LoVo (cell line): ENCODE measurements at places on chromosomes 4 and X.

DNA sequence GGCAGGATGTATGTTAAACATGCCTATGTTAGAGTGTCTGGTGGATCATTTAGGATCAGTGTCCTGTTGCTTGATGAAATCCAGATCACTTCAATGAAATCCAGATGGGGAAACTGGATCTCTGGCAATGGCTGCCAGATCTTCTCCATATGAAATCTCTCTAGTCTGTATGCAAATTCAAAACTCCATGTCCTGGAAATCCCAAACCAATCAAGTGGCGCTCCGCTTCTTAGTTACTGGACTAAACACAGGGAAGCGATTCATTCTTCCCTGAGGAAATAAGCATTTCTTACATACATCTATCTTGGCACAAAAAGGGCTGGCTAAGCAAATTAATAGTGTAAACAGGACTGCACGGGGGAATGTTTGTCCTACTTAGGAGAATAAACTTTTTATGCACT is 94.9 kb downstream of the HDAC8 start:
- DNase-seq, result no peak

DNA sequence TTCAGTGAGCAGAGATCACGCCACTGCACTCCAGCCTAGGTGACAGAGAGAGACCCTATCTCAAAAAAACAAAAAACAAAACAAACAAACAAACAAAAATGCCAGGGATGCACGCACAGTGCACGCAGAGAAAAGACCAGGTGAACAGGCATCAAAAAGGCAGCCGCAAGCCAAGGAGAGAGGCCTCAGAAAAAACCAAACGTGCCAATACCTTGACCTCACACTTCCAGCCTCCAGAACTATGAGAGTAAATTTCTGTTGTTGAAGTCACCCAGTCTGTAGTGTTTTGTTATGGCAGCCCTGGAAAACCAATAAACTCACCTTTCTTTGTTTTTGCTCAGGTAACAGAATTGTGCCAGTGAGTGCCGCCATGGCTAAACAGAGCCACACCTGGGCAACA is 66.0 kb downstream of the CHRNA9 start:
- DNase-seq, result no peak

- DNase-seq, result no peak
Measured at GRCh38 chr4:149294601-149295000, 521.0 kb downstream of the IQCM start.

DNA sequence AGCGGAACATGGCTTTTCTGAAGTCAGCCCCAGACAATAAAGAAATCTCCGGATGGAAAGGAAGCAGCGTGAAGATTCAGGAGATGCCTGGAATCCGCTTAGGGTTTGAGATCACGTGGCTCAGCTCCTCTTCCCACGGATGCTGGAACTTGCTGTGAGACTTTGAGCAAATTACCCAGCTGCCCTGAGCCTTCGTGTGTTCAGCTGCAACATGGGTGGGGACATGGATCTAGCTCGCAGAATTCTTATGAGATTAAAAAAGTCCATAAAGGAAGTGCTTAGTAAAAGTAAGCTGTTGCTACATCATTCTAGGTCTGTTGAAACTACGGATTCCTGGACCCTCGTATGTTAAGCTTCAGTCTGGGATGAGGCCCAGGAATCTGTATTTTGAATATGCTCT is 55.7 kb upstream of the STIM2 start:
- DNase-seq, result no peak

DNA sequence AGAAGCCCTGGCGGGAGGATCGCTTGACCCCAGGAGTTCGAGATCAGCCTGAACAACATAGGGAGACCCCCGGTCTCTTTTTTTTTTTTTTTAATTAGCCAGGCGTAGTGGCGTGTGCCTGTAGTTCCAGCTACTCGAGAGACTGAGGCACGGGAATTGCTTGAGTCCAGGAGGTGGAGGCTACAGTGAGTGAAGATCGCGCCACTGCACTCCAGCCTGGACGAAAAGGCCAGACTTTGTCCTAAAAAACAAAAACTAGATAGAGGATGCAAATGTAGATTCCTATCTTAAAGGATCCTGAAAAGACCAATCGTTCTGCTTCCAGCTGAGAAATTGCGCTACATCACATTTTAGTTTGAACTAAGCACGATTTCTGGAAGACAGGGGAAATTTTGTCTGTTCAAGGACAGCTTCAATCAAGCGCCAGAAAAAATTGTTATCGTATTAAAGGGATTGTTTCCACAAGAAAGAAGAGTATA is 627 bp upstream of the HSD17B11 start:
- DNase-seq, result no peak

DNA sequence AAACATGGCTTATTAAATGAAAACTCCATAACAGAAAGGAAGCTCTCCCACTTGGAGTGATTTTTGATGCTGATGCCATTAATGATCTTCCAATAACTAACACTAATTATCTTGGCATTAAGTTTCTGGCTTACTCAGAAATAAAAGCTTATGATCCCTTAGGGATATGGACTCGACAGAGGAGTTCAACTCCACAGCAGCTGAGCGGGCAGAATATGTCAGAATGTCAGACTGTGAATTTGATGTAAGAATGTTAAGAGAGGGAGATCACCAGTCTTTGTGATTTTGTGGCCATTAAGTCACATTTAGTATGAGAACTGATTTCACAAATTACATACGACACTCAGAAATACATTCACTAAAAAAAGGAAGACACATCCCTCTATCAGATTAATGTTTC is 2244.0 kb downstream of the ARAP2 start:
- DNase-seq, result no peak

GRCh38 chr4:185396724-185397385 is at the start of gene ANKRD37:
Gene ANKRD37 (plus strand): TSS chr4:185396841. CDS start chr4:185396924, 83 bp downstream.
- DNase-seq, result peak; percentile 11

- DNase-seq, result no peak
Measured at GRCh38 chr4:82038936-82039335, 334.9 kb downstream of the HNRNPD start.

- DNase-seq, result no peak
Measured at GRCh38 chrX:71171110-71171801, 26.6 kb downstream of the NLGN3 start.

- no peak for DNase-seq
Measured at GRCh38 chrX:16975233-16975632, 28.8 kb downstream of the REPS2 start.

DNA sequence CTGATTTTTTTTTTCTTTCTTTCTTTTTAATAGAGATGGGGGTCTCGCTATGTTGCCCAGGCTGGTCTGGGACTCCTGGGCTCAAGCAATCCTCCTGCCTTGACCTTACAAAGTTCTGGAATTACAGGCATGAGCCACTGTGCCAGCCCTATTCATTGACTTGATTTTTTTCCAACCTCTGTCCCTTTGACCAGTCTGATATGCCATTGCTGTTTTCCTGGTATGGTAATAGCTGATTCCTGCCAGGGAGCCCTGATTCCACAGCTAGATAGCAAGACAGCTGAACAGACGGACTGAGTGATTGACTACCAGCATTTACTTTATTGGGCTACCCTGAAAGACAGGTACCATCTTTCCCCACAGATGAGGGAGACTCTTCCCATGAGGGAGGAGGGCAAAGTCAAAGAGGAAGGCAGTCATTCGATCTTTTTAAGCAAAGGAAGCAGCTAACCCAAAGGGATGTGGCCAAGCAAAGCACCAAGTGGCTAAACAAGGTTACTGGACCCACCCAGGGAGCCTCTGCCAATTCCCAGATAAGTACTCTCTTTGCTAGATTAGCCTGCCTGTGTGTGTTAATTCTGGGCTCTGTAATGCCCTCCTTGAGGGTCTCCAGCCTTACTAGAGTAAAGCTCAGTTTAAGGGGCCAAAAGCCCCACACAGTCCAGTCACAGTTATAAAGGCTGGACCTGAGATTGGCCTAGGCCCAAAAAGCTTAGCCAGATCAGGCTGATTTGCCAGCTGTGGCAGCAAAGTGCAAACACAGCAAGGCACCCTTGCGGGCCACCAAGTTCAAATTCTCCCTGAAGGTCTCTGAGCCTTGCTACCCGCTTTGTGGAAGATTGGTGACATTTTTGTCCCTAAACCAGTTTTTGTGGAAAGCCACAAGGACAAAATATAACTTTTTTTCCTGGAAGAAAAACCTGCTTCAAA is 192.4 kb upstream of the GPC4 start:
- no peak for DNase-seq

DNA sequence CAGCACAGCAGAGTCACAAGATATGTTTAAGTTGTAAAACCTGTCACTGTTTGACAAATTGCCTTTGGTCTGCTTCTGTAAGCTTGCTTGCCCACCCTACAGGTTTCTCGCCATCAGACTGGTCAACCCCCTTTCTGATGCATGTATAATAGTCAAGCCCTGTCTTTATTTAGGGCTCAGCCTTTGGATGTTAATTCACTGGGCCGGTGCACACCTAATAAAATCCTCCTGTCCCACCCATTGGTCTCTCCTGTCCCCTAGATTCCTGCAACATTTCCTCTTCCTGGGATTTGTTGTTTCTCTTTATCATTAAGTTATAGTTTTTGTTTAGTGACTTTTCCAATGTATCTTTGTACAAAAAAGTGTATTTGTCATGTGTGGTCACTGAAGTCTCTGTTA is 38.2 kb downstream of the GLUD2 start:
- DNase-seq, result no peak

DNA sequence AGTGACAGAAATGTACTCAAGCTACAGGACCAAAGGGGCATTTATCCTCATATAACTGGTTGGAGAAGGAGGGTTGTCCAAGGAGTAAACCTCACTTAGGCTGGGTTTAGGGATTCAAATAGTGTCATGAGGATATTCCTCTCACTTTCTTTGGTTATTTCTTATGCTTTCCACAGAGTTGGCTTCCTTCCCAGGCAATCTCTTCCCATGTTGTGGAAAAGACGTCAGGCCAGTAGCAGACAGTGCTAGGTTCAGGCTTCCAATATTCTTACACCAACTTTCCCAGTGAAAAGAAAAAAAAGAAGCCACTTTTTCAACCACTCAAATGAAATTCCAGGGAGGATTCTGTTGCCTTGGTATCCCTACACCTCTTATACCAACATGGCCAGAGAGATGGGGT is 653.0 kb downstream of the C4orf33 start:
- DNase-seq, result no peak

GRCh38 chr4:79078339-79078738 is 139.1 kb upstream of the PAQR3 start:
- DNase-seq, result no peak

DNA sequence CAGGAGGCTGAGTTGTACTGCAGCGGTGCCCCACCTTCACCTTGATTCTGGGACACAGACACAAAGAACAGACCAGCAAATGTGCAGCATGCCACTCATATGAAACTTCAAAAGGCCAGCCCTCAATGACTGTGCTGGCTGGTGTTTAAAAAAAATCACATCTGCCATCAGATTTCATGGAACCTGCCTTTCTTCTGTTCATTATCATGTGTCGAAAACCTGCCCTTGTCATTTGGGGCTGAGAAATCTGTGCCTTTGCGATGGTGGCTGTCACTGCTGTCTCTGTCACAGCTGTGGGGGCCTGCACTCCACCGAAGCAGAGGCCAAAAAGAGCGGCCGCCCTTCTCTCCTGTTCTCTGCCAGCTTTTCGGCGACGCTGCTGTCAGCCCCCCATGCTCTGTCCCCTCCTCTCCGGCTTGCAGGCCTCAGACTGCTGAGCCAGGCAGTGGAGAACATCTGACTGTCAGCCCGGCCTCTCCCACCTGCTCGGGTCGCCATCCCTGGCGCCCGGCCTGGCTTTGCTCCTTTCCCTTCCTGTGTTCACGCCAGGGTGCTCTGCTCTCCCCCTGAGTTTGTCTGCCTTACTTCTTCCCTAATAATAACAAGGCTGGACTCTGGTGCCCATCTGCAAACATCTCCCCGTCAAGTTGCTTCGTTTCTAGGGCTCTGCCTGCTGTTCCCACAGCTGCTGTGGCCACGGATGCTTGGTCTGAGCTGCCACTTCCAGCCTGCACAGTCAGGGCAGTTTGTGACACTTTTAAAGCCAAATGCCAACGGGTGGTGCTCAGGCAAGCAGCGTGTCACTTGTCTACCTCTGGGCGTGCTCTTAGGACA is 355.2 kb downstream of the UNC5C start:
- no peak for DNase-seq

GRCh38 chr4:91035276-91035675 is 908.1 kb downstream of the CCSER1 start:
- DNase-seq, result no peak

DNA sequence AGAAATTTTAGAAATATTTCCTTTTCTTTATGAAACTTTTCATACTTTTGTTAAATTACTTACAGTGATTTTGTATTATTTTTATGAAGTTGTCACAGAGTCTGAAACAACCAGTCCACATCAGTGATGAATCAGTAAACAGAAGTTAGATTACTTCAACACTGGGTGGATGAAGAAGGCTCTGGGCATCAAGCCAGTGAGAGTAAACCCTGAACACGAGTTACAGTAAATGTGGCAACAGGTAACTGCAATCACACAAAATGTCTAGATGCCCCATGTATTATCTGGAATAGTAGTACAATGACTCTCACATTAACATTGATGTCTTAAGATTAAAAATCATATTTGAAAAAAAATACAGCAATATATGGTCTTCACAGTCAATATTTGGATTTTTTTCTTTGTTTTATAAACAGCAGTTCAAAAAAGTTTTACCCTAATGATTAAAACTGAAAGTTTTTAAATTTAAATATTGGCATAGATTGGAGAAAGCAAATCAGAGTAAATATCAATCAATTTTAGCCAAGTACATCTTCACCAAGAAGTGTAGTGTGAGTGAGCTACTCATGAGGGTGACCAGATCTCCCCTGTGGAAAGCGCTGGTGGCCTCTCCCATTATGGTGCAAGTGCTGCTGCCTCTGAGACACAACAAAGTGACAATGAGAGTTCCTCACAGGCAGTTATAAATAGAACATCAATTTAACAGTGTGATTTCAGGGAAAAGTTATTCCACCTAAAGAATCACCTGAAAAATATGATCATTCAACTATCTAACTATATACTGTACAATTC is 63.2 kb upstream of the UGT2B7 start:
- DNase-seq, result no peak

- no peak for DNase-seq
Measured at GRCh38 chr4:61666244-61666643, 466.1 kb downstream of the ADGRL3 start.

DNA sequence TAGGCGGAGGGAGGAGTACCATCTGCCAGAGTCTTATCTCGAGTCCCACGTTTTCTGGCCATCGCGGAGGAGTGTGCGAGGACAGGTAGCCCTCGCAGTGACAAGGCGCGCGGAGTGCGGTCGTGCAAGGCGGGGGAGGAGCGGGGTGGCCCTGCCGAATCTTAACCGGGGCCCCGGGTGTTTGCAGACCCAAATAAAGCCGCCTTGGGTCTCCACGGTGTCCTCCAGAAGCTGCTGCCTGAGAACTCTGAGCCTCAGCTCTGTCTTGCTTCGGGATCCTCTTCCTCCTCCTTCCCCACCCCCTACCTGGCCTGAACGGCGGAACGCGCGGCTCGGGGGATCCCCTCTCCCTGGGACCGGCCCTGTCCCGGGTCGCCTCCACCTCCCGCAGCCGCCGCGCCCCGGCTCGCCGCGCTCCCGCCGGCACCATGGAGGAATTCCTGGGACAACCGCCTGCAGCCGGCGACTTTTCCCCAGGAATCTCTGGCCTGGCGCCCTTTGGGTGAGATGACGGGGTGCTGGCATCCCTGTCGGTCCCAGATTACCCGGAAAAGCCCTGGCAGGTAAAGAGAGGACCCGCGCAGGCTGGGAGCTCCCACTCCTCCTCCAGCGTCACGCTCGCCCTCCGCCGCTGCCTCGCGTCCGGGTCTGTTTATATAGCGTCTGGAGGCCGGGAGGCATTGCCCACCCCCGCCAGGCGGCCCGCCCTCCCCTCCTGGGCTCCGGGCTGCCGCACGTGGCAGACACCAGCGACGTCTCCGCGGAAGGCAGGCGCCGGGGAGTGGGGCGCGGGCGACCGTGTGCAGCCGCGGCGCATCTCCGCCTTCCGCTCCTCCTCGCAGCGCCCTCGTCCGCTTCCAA is at the start of gene GALNTL6:
Gene GALNTL6, plus strand, starts transcription at position 740 of the 861 bp plus-strand sequence.
- DNase-seq, result no peak

- no peak for DNase-seq
Measured at GRCh38 chr4:96603641-96604040, 763.7 kb downstream of the PDHA2 start.
